ENCODE measurements at places on chromosomes 2 and 18.

- no peak for DNase-seq
Observed at GRCh38 chr18:30096796-30097195, 945.7 kb downstream of the DSC3 start.

- peak; percentile 31 for DNase-seq
Observed at GRCh38 chr18:57559314-57559713, 27.2 kb downstream of the FECH start.

DNA sequence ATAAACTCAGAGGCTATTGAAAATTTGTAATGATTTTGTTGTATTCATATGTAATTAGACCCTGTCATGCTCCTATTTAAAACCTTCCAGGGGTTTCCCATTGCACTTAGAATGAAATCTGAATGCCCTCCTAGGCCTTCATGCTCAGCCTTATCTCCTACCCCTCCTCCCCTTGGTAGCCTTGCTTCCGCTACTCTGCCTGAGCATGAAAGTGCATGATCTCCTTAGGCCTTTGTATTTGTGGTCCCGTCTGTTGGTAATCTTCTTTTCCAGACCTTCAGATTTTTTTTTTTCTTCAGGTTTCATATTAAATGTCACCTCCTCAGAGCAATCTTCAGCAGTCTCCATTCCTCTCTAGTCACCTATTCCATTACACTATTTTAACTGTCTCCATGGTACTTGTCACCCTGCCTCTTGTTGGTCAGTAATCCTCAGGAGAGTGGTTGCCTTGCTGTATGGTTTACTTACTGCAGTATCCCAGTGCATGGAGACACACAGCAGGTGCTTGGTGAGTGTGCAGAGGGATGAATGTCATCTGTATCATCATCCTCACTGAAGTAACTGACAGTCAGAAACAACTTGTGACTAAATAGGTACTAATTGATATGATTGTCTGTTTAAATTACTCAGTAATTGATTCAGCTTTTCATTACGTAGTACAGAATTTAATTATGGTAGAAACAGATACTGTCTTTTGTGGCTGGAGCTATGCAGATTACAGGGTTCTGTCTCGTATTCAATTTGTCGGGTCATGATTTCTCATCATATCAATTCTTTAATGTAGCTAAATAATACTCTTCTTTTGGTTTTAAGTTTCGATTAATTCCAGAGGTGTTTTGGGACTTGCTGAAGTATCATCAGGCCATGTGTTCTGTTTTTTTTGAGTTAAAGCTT is 63.9 kb downstream of the PHLPP1 start:
- no peak for DNase-seq

DNA sequence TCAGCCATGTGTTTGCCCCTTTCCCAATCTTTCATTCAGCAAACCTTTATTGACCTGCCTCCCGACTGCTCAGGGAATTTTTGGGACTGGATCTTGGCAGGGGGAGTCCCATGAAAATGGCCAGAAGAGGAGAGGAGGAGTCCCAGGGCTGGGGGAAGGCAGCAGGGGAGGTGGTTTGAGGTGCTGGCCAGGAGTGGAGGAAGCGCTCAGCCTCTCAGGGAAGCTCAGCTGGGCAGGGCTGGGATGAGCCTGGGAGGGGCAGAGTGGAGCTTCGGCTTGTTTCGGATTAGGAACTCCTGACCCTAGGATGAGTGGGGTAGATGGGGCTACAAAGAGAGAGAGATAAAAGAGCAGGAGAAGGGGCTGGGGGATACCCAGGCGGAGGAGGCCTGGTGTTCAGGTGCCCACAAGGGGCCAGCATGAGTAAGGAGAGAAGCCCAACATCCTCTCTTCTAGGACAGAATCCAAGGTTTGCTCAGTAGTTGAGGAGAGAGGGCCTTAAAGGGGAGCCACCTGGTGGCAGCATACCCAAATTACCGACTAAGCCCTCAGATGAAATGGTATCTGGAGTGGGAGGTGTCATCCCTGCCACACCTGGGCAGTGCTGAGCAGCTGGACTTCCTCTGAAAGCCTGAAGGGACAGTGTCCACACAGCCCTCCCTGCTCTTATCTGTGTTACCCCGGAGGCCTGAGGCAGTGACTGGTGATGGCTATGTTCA is 91.1 kb downstream of the INHBB start:
- DNase-seq = peak; percentile 46

DNA sequence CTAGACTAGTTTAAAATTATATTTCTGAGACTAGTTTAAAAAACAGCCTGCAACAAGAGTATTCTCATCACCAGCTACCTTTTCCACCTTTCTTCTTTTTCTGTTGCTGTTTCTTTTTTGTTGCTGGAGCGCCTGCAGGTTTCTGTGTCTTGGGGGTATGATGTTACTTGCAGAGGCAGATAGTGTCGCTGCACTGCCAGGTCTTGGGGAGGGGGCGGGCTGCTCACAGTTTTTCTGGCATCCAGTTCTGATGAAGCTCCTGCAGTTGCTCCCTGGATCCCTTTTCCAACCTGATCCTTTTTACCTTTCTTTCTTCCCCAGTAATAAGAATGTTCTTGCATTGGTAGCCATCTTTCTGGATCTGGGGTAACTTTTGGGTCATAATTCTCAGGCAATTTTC is 8.0 kb upstream of the C18orf32 start:
- no peak for DNase-seq

DNA sequence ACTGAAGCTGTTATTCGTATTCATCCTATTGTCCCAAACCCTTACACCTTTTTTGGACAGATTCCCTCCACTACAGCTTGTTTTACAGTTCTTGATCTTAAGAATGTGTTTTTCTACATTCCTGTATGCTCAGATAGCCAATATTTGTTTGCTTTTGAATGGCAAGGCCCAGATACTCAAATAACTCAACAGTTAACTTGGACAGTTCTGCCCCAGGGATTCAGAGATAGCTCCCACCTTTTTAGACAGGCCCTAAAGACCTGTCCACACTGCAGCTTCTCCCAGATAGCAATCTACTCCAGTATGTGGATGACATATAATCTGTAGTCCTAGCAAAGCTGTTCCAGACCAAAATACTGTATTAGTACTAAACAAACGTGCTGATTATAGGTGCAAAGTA is 7.1 kb upstream of the AGXT start:
- no peak for DNase-seq

DNA sequence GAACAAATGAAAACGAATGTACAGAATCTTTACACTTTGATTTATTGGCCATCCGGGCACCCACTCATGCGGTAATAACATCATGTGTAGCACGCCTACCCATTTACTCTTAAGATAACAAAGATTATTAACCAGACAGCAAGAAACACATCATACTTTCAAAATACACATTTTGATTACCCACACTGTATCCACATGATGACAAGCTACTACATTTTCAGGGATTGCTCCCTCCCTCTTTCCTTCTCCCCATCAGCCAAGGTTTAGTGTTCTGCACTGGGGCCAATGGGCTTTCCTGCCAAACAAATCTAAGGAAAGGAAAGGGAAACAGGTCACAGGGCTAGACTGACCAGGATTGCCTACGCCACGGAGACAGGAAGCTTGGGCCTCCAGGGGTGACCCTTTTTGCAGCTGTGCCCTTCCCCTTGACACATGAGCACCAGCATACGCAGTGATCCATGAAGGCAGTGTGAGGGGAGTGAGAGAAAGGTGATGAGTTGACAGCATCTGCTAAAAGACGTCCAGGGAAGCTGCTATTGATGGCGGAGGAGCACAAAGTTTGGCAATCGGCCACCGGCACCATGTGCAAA is 76.5 kb downstream of the ZNF521 start:
- DNase-seq = no peak

DNA sequence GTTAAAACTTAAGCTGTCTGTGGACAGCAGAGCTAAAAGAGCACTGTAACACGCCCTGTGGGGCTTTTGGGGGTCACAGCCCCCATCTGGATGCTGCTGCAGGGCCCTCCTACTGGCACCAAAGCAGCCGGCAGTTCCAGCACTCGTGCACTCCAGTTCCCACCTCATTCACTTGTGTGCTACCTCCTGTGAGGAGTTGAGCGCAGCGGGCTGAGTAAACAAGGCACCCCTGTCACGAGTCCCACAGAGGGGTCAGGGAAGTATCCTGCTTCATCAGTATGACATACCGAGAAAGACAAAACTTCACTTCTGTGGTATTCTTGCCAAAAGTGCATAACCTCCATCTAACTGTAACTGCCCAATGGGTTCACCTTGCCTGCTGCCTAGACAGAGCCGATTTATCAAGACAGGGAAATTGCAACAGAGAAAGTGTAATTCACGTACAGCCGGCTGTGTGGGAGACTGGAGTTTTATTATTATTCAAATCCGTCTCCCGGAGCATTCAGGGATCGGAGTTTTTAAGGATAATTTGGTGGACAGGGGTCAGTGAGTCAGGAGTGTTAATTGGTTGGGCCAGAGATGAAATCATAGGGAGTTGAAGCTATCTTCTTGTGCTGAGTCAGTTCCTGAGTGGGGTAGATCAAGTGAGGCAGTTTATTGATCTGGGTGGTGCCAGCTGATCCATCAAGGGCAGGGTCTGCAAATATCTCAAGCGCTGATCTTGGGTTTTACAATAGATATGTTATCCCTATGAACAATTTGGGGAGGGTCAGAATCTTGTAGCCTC is 41.6 kb downstream of the TMEM17 start:
- DNase-seq = peak; percentile 60

DNA sequence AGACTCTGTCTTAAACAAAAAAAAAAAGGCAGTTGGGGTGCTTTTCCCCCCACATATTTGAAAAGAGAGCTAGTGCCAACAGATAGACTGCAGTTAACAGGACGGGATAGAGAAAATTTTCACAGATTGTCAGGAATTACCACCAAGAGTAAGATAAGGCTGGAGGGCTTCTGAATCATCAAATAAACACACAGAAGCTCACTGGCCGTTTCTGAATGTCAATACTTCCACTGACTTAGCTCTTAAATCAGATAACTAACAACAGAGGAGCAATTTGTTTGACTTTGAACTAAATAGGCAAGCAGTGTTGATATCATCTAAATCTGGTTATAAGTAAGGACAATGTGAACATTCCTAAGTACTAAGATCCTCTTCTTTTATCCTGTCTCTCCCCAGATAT is 34.7 kb downstream of the PIEZO2 start:
- no peak for DNase-seq

- DNase-seq = peak; percentile 24
Observed at GRCh38 chr2:209974576-209974975, 27.9 kb upstream of the RPE start.

GRCh38 chr2:237072067-237072931 is 13.4 kb upstream of the COPS8 start:
- peak; percentile 73 for DNase-seq

DNA sequence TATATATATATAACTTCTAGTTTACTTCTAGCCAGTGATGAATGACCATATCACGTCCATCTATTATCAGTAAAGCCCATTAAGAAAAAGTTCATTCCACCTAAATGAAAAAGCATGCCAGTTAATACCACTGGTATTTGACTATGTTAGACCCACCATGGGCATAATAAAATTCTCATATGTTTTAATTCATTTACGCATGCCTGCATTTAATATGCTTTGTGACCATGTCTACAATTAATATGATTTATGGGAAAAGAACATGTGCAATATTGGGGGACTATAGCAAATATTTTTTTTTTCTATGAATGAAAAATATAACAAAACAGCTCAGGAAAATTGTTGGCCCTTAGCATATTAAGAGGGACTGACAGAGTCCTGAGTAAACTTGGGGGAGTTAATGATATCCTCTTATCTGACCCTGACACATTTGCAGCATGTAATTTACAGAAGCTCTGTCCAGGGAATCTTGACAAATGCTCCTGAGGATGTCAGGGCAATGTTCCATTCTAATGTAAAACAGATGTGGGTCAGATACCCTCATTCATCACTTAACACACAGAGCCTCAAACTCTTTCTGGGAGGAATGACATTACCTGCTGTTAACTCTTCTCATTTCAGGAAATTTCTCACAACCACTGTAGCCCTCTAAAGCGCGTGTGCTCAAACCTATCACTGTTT is 90.6 kb downstream of the PAX3 start:
- no peak for DNase-seq

GRCh38 chr2:18975506-18976167 is 382.8 kb downstream of the OSR1 start:
- DNase-seq = no peak

DNA sequence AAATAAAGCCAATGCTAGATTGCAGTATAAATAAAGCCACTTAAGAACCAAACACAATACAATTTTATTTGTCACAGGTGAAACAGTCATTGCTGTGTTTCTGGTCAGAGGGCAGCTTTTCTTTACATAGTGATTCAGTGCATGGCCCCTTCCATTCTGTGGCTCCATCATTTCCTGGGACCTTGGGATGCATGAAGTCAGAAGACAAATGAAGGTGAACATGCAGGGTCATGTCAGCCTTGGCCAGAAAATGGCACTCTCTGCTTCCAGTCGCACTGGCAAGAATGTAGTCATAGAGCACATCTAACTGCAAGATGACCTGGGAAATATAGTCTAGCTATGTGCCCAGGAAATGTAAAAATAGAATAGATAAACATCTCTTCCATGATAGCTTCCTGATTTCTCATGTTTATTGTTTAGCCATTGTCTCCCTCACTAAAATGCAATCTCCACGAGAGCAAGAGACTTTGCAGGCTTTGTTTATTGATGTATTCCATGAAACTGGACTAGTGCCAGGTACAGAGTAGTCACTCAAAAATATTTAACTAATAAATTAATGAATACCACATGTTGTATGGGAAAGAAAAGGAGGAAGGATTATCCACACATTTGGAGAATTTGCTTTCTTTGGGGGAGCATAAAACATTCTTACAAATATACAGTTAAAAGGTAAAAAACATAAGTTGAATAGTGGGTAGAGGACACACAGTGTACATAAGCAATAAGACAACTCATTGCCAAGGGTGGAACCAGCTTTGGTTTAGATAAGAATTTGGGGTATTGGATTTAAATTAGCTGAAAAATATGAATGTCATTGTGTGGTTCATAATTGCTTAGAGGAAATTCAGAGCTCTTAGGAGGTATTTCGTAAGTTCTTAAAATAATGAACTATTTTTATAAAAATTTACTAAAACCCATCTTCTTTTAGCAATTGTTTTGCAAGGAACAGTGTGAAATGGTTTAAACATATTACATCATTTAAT is 343.8 kb downstream of the PID1 start:
- peak; percentile 30 for DNase-seq
